ENCODE measurements at places on chromosomes 4 and X.

DNA sequence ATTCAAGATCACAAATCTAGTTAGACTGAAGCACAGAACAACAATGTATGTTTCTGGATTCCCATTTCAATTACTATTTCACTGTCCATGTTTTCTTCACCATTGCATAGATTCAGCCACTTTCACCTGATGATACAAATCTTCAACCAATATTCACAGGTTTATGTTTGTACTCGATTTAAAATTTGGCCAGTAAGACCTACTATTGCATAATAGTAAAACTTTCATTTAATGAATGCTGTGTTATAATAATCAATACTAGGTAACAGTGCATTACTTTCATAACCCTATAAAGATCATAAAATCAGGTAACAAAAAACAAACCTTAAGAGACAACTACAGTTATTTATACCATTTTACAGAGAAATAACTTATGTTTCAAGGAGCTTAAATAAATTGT, 2209.1 kb downstream of the ARAP2 start:
- DNase-seq, result no peak

DNA sequence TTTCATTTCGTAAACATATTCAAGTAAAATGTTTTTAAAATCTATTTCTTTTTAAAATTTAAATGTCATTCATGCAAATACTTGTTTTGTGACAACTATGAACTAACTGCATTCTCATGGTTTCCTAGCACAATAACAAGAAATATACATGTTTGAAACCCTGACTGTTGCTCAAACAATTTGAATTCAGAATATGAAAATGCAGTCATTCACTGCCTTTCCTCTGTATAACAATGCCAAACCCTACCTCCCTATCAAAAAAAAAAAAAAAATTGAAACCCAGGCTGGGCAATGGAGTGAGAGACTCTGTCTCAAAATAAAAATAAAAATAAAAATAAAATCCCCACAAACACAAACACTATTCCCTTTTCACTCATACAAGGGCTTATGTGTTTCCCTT, 42.1 kb downstream of the MAB21L2 start:
- DNase-seq, result no peak

DNA sequence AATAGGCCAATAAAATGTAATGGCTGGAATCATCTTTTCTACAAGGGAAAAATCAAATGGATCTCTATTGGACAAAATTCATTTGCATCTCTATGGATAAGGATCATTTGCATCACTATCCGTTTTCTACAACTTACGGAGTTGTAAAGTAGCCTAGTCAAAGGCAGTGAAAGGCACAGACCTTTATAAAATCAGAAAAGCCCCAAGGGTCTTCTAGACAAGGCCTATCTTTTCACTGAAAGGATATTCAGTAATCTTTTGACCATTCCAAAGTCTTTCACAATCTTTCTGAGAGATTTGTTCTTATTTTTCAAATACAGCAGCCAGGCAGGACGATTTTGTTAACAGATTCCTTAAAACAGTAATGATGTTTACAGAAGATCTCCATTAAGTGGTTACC, 119.5 kb upstream of the JADE1 start:
- no peak for DNase-seq

DNA sequence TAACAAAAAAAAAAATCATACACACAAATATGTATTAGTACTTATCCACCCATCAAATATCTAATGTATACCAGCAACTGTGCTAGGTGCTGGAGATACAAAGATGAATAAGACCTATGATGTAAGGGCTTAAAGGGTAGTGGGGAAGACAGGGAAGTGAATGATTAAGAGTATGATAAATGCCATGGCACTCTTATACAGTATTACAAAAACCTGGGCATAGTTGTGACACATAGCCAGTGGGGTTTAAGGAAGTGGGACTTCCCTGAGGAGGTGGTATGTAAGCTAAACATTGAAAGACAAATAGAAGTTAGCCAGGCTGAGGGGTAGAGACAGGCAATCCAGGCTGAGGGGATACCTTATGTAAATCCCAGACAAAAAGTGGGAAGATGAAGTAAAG, 23.5 kb downstream of the CHM start:
- DNase-seq, result no peak

DNA sequence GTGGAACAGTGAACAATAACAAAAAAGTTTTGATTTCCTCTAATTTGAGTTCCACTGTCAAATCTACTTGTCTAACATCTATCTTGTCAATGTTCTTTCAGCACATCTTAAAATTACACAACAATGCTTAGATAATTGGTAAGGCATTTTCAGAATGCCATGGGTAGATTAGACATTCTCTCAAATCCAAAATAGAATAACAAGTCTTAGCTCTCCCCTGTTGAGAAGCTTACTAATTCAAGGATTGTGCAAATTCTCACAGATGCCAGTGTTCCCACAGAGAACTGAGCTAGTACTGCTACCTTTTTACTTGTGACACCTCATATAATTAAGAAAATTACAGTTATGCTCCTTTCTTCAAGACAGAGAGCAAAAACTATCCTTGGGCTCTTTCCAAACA, 2442.0 kb downstream of the PCDH7 start:
- DNase-seq, result no peak

DNA sequence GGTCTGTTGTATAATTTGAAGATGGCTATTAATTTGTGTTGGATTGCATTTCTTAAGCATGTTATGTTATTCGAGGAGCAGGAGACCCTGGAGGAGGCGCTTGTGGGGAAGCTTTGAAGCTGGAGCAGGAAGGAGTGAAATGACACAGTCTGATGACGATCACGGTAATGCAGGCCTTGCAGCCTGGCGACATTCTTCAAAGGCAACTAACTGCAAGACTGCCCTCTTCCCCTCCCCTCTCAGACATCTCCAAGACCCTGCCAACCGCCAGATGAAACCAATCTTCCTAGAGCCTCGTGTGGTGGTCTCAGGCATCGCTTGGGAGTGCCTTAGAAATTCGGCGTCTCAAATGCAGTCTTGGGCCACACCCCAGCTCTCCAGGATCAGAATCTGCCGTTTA, 16.1 kb downstream of the CLCN4 start:
- no peak for DNase-seq

GRCh38 chr4:8835521-8836365, 35.9 kb downstream of the HMX1 start:
- no peak for DNase-seq

DNA sequence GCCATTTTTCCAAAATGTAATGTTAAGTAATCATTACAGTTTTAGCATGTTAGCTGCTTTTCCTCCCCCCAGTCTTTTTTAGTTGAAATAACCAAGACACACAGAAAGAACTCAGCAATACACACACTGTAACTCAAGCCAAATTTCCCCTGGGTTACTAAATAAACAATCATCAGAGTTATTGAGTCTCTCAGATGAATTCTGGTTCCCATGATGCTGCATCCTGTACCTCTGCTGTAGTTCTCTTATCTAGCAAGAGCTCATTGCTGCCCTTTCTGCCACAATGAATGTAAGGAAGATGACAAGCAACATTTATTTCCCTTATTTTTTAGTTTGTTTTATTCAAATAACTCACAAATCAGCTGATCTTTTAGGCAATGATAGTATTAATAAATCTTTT, 185.1 kb downstream of the ARHGAP6 start:
- DNase-seq, result no peak

GRCh38 chr4:101870874-101871273, 80.3 kb downstream of the BANK1 start:
- DNase-seq, result no peak

GRCh38 chr4:31692399-31692940, 972.3 kb downstream of the PCDH7 start:
- peak; percentile 0 for DNase-seq

GRCh38 chrX:77422891-77423648, 24.1 kb upstream of the FGF16 start:
- no peak for DNase-seq

DNA sequence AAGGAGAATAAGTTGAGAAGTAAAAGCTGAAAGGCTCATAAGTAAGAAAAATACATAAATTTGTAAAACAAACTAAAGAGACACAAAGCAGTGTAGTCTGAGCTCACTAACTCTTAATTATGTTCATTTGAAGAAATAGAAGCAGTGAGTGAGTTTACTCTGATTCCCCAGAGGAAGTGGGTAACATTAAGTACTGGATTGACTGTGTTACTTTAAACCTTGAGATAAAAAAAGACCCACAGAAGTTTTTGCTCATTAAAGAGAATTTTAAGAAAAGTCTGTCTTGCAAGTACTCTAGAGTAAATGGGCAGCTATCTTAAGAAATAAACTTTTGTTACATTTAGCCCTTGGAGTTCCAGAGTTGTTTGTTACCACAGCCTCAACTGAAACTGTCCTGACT, 2466.9 kb downstream of the PCDH7 start:
- DNase-seq, result no peak

GRCh38 chr4:86493460-86493859, 100.7 kb upstream of the PTPN13 start:
- no peak for DNase-seq

GRCh38 chr4:122928930-122929329, 6.5 kb upstream of the NUDT6 start:
- DNase-seq, result no peak

GRCh38 chr4:56040842-56041241, 92.1 kb downstream of the CEP135 start:
- no peak for DNase-seq

DNA sequence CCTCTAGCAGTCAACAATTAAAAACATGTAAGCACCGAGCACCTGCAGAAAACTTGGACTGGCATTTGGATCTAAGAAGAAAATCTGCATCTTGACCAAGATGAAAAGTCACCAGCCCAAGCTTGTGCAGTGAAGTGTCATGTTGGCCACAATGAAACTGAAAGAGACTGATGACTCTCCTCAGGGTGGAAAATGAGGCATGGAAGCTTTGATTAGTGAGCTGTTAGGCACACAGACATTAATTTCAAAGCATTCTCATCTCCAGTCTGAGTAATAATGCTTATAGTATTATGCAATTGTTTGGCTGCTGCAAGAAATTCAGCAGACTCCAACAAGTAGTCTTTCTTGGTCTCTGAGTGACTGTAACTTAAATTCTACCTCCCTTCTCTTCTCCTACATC, 150.1 kb downstream of the AR start:
- DNase-seq, result no peak

DNA sequence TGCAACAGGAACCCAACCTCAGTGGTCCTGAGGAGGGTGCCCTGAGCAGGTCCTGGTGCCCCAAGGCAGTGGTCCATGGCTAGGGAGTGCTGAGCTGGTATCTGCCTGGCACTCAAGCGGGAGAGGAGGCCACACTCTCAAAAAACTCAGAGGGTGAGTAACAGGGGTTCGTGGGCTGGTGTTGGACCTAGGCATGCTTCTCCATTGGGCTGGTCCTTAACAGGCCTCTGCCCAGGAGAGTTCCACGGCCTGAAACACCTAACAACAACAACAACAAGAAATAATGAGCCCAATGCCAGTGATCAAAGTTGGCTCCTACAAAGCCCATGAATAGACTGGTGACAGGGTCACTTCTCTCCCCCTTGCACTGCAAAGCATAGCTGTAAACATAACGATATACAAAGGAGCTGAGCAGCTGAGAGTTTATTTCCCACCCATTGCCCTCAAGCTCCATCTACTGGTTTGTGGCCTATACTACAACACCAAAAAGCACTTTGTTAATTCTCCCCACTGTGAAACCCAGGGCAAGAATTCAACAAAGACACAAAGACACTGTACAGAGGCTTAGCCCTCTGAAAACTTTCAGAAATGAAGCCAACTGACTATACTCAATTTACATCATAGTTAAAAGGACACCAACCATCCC, 736.1 kb upstream of the ADGRL3 start:
- no peak for DNase-seq

- no peak for DNase-seq
Observed at GRCh38 chr4:10082047-10082446, 34.6 kb downstream of the WDR1 start.

GRCh38 chr4:133156096-133156495, 7.0 kb downstream of the PCDH10 start:
- DNase-seq, result no peak

DNA sequence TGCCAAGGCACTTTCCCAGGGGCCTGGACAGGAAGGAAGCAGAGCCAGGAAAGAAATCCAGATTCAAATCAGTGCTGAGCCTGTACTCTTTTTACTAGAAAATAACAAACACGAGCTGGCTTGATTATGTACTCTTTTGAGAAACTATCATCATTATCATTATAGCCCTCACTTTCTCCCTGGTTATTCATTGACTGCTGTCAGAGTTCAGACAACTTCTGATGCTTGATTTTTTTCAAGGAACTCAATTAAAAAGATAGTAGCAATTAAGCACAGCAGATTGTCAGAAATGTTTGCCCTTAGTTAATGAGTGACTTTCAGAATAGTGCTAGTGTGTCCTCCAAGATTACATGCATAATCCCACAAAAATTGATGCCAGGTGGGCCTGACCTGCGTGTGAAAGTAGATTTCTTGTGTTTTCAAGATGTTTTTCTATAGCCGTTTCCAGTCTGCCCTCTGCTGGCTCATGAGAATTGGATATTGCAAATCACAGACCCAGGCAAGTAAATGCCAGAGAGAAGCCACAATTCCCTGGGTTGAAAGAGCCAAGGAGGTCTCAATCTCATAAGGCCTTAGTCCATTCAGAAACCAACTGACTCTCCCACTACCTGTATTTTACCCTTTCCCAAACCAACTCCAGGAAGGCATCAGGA, 14.3 kb upstream of the PNPLA4 start:
- DNase-seq, result no peak

DNA sequence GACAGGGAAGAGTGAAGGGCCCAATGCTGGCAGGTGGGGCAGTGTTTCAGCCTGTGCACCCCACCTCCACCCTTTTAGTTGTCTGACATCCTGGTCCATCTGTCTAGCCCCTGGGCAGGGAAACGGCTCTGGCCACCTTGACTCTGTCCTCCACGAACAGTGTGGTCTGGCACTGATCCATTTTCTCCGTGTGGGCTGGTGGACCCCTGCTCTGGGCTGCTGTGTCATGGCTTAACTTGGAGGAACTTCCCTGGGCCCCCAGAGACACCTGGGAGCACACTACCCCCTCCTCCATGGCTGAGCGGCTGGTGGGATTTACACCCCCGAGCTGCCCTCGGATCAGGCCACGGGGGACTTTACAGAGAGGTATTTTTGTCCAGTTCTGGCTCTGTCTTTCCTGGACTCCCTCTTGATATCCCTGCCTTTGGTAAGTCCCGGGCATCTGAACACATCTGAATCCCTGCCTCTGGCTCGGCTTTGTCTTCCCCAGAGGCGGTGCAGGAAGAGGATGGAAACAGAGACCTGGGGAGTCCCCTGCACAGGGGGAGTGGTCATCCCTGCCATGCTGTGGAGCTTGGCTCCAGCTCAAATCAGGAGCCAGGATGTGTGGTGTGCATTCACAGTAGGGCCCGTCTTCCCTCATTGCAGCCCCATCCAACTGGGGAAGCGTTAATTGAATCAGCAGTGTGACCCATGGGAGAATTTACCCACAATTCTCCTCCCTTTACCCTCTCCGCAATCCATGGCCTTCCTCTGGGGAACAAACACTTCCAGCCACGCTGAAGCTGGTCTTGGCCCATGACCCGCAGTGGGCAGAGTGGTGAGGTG, 6.3 kb upstream of the NKX1-1 start:
- DNase-seq, result no peak

GRCh38 chr4:184432127-184432922, 42.0 kb downstream of the IRF2 start:
- no peak for DNase-seq
